ENCODE measurements at places on chromosomes 4 and X.

GRCh38 chr4:59200992-59201391 lies 1999.1 kb upstream of the ADGRL3 start:
- DNase-seq: no peak

DNA sequence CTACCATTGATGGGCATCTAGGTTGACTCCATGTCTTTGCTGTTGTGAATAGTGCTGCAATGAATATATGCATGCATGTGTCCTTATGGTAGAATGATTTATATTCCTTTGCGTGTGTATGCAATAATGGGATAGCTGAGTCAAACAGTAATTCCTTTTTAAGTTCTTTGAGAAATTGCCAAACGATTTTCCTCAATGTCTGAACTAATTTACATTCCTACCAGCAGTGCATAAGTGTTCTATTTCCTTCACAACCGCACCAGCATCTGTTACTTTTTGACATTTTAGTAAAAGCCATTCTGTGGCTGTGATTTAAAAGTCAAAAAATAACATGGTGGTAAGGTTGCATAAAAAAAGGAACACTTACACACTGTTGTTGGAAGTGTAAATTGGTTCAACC lies 103.1 kb upstream of the FAM47B start:
- no peak for DNase-seq

- no peak for DNase-seq
Observed at GRCh38 chr4:39814403-39815185, 116.7 kb downstream of the UBE2K start.

DNA sequence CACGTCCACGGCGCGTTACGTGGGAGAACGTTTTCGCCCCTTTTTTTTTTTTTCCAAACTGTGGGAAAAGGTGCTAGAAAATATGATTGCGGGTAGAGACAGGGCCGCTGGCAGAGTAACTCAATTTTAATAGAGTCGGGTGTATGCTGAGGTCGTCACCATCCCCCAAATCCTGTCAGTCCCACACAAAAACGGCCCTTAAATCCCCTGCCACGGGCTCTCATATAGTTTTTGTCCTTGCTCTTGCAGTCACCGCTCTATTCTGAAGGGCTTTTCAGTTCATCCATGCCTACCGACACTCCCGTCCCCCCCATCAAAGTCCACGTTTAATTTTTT lies 796 bp upstream of the MED14 start:
- DNase-seq: no peak

DNA sequence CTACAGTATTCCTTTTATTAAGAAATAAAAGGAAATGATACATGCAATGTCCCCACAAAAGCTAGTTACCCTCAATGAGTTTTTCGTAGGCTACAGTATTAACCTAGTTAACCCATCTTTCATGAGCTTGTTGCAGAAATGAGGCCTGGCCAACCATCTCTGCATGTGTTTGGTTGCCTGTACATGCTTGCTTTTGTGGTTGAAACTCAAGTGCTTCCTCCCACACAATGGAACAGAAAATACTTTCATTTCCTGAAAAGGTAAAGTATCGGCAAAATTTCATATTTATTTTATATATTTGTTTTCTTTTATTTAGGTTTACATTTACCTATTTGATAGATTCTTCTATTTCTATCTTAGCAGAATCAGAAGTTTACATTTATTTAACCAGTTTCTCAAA lies 214.6 kb upstream of the FAM241A start:
- no peak for DNase-seq

DNA sequence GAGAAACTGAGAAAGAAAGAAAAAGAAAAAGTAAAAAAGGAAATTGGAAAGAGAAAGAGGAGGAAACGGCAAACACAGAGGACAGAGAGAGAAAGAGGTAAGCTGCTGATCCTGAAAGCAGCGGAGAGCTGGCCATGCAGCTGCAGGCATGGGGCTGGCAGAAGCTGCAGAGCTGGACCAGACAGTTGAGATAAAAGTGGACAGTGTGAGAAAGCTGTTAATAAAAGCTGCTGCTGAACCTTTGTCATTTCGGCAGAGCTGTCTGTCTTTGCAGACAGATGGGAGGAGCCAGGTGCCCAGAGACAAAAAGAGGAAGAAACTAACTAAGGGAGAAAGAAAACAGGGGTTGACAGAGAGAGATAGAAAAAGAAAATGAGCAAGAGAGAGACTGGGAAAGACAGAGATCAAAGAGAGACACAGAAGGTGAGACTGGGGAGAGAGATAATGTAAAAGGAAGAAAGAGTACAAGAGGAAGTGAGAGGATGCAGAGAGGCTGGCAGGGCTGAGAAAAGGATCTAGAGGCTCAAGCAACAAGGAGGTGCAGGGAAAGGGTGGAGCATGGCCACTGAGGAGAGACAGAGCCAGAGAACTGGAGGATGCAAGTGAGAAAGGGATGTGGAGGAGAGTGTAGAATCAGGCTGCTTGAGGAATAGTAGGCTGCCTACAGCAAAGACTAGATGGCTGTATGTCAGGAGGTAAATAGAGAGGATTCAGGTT lies 376.8 kb upstream of the FGF16 start:
- DNase-seq: no peak

DNA sequence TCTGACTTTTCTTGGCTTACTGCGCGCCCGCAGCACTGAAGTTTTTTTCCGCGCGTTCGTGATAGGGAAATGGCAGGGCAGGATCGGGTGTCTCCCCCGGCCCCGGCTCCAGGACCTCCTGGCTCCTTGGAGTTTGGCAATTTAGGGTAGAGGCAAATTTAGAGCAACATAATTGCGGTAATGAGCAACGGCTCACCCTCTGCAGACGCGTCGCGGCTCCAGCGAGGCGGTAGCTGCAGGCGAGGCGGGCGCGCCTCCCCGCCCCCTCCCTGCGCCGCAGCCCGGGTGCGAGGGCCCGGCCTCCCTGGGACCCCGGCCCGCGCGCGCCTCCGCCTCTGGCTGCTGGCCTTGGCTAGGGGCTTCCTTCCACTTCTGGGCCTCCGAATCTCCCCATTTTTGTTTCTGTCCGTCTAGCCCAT lies 6.2 kb downstream of the MSX1 start:
- DNase-seq: no peak

GRCh38 chr4:75555294-75556164 lies at the start of gene ODAPH:
ODAPH (plus strand) TSS chr4:75556066; CDS start chr4:75556083, 17 bp downstream.
- no peak for DNase-seq

GRCh38 chr4:37970702-37971101 lies 10.5 kb downstream of the PTTG2 start:
- no peak for DNase-seq

GRCh38 chrX:30283456-30284200 lies 25.6 kb downstream of the NR0B1 start:
- DNase-seq: no peak

- no peak for DNase-seq
Observed at GRCh38 chr4:40193578-40193977, 3.3 kb upstream of the RHOH start.

- DNase-seq: no peak
Observed at GRCh38 chrX:54529151-54529550, 868 bp upstream of the GNL3L start.

DNA sequence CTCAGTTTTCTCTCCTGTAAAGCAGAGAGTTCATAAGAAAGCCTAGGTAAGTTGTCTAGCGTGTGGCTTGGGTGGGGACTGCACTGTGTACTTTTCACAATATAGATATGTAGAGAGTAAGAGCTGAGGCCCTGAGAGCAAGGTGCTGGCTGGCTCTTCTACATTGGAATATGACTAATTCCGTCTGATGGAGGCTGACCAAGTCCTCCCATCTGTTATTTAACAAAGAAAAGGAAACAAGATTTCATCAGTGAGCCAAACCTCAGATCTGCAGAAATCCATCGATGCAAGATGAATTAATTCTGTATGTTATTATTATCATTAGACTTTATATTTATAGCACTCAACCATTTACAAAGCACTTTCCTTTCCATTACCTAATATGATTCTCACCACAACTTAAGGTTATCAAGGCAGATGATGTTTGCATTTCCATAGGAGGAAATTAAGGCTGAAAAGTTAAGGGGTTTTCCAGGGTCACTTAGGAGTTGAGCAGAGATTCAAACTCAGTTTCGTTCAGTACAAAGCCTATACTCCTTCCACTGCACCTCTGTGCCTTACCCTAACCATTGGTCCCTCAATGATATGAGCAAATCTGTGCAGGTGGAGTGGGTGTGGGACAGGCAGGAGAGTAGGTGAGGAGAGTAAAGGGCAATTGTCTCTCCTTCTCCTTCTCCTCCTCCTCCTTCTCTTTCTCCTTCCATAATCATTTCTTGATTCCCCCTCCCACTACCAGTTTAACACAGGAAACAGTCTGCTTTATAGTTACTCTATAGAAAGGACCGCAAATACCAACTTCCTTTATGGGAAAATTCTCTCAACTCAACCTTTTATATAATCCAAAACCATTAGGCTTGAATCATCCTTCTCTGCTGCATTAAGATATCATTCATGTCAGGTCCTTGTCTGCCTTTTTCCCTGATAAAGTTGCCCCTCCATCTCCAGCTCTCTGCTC lies 27.6 kb upstream of the SRD5A3 start:
- no peak for DNase-seq

DNA sequence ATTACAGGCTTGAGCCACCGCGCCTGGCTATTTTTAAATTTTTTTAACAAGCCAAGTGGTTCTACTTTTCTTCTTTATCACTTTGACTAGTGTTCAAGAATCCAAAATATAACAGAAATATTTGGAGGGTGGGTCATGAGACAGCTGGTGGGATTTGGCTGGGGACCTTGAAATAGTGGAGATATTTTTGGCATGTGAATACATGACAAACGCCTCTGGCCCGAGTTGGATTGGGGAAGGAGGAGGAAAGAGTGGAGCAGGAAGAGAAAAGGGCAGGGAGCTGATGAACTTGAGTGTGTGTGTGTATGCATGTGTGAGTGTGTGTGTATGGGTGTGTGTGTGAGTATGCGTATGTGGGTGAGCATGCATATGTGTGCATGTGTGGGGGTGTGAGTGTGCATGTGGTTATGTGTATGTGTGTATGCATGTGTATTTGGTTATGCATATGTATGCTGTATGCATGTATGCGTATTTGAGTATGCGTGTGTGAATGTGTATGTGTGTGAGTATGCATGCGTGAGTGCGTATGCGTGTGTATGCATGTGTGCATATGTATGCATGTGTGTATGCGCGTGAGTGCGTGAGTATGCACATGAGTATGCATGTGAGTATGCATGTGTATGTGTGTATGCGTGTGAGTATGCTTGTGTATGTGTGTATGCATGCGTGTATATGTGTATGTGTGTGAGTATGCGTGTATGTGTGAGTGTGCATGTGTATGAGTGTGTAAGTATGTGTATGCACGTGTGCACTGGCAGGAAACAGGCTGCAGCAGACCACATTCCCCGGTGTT lies 49.6 kb downstream of the JADE1 start:
- no peak for DNase-seq

- DNase-seq: no peak
Observed at GRCh38 chr4:66974665-66975064, 570.6 kb downstream of the CENPC start.

DNA sequence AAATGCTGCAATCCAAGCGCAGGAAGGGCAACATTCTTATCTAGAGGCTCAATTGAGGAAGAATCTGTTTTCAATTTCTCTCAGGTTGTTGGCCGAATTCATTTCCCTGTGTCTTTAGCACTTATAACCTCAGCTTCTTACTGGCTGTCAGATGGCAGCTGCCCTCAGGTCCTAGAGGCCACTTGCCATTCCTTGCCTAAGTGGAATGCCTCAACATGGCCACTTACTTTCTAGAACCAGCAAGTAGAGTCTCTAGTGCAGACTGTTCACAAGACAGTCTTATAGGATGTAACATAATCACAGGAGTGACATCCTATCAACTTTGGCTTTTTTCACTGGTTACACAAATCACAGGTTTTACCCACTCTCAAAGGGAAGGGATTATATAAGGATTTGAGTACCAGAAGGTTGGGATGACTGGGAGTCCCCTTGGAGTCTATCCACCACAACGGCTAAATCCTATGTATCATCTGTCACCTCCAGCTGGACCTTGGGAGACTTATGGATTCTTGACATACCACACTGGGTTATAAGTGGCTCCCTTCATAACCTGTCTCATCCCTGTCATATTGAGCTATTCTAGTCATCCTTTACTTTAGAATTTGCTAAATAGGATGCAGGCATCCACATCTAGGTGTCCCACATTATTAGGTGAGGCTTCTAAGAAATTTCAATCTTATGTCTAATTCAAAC lies 297.9 kb upstream of the CTSO start:
- no peak for DNase-seq

DNA sequence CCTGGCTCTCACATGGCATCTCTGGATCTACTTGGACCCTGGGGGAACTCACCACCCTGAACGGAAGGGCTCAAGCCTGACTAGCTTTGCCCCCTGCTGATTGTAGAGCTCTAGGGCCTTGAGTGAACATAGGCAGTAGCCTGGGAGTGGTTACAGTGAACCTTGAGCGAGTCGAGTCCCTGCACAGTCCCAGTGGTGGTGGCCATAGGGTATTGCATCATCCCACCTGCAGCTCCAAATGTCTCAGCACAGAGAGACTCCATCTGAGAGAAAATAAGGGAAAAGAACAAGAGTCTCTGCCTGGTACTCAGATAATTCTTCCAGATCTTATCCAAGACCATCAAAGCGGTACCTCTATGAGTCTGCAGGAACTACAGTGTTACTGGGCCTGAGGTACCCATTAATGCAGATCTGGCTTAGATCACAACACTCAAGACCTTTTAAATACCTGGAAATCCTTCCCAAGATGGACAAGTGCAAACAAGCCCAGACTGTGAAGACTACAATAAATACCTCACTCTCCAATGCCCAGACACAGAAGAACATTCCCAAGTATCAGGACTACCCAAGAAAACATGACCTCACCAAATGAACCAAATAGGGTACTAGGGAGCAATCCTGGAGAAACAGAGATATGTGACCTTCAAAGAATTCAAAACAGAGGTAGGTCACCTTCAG lies 167.5 kb upstream of the TET2 start:
- no peak for DNase-seq

GRCh38 chr4:86181585-86181984 lies 178.3 kb downstream of the MAPK10 start:
- DNase-seq: no peak

DNA sequence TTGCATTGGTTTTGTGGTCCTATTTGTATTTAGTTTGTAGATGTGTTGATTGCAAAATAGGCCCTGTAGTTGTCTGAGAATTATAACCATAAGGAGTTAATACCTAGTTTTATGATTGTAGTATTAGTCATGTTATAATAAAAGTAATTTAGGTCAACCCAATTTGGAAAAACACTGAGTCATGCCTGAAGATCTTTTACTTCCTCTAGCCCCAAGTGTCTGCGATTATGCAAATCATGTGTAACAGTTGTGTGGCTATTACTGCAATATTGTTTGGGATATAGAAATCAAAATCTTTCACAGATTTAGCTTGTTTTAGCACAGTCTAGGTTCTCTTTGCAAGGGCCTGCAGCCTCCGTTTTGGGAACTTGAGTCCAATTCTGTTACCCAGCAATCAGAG lies 12.6 kb downstream of the SRD5A3 start:
- peak; percentile 83 for DNase-seq

Measured in vagina (tissue), 2 donors.